ENCODE measurements at places on chromosomes 5 and 9.

DNA sequence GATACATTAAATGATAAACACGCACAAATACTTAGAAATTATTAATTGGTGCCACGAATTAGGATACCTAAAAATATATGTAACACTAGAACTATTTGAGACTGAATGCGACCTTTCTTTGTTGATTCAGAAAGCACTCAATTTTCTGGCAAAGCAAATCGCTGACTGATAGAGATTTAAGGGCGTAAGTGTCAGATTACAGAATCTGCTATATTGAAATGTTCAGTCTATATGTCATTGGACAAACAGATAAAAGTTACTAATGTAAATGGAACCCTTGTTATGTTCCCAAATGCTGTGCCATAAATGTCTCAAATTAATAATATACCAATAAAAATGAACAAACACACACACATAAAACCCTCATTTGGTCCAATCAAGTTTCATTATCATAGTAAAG lies 137.9 kb downstream of the MPDZ start:
- DNase-seq = no peak

DNA sequence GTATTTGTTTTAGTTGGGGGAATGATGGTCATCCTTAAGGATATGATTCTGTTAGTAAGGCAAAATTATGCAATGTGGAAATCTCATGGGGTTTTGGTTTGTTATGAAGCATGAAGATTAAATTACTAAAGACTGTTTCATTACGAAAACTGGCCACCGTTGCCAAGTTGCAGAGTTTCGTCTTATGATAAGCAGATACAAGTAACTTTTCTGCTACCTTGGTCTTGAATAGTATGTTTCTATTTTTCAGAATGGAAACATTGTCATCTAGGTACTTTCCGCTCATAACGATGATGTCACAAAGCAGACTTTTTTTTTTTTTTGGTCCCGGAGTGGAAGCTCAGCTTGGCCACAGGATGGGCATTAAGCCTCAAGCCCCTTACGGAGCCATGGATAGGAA lies 4.2 kb downstream of the CCNI2 start:
- no peak for DNase-seq

- no peak for DNase-seq
Observed at GRCh38 chr5:127014573-127014972, 15.8 kb downstream of the MARCHF3 start.

DNA sequence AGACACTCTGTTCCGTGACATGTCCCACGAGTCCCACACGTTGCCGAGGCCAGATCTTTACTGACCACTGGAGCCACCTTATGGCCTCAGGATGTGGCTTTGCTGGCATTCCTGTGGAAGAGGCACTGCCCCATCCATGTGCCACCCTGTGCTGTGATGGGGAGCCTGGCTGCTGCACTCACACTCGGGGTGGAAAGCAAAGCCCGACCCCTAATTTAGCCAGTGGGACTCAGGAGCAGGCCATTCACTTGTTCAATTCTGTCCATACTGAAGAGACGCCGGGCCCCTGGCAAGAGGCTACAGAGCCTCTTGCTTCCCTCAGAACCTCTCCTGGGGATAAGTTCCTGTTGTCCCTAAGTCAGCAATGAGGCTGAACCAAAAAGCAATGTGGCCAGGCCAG lies 18.6 kb upstream of the CEP72 start:
- no peak for DNase-seq

GRCh38 chr9:102164247-102164646 lies 425.8 kb upstream of the GRIN3A start:
- no peak for DNase-seq

- no peak for DNase-seq
Observed at GRCh38 chr5:139776861-139777260, 18.7 kb upstream of the PSD2 start.

DNA sequence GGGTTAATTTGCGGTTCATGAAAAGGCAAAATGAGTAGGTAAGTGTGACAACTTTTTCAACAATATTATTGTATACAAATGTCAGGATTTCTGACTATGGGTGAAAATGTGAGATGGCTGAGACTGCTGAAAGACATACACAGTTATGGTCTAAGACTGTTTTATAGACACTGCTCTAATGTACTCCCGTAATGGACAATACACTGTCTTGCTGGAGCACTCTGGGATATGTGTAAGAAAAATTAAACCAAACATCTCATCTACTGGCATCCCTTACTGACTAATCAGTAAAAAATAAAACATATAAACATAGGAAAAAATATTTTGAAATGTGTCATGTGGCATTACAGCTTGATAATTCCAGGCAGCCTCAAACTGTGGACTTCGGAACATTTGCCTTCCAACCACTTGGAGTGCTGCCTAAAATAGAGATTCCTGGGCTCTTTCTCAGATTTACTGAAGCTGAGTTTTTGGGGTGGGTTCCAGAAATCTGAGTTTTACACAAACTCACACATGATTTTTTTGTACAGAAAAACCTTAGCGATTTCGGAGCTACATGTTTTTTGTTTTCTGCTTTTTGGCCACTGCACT lies 233.9 kb upstream of the TBCA start:
- DNase-seq = peak; percentile 71

GRCh38 chr5:134450374-134450773 lies 38.7 kb upstream of the CDKN2AIPNL start:
- no peak for DNase-seq

- DNase-seq = peak; percentile 89
Observed at GRCh38 chr5:177537389-177538361, 16.7 kb downstream of the FAM193B start.

DNA sequence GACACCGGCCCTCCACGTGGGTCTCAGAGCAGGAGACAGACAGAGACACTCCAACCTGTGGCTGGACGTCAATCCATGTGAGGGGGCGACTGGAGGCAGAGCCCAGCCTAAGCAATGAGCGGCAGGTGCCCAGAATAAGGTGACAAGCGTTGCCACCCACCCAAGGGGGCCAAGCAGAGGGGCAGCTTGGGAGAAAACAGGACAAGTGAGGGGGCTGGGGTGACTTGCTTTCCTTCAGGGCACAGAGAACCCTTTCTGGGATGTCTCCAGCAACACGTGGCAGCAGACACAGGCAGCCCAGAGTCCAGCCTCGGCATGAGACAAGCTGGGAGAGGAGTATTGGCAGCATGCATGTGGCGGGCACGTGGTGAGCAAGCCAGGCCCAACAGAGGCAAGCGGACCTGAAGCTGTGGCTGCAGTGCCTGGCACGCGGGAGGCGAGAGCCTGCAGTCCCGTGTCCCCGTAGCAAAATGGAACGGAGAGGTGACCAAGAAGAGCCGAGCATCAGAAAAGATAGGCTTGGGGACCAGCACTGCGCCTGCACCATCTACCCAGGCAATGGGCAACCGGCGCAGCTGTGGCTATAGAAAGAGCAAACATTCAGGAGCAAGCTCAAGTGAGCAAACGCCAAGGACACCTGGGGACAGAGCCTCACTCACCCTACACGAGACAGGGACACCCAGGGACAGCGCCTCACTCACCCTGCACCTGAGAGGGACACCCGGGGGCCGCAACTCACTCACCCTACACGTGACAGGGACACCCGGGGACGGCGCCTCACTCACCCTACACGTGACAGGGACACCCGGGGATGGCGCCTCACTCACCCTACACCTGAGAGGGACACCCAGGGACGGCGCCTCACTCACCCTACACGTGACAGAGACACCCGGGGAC lies 6.2 kb downstream of the TERT start:
- no peak for DNase-seq

DNA sequence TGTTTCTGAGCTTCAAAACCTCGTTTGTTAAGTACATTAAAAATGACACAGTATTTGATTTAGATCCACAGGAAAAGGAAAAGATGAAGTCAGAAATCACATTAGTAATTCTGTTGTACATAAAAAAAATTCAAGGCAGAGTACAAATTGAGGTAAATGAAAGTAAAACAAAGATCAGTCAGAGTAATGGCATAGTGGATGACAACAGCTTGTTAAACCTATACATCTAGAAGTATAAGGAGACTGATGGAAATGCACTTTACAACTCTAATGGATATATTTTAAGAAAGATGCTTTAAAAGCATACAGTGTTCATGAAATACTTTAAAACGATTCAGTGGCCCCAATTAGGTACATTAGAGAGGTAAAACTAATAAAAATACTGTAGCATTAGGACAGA lies 631.3 kb upstream of the SEMA6A start:
- DNase-seq = no peak

DNA sequence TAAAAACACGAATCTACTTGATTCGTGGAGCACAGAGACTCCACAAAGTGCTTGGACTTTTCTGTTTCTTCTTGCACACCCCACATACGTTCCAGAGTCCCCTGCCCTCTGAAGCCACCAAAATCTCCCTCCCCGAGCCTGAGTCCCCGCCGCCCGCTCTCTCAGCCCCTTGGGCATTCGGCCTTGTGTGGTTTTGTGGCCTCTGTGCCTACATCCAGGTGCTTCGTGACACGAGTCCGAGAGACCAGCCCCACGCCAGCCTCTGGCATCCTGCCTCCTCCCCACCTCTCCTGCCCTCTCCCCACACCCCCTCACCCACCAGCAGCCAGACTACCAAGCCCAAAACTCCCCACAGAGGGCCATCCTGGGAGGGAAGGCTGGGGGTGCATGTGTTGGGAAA lies 87.8 kb upstream of the PPP1R26 start:
- no peak for DNase-seq

GRCh38 chr5:139381837-139382761 lies 998 bp downstream of the SLC23A1 start:
- DNase-seq = no peak
